ENCODE measurements at places on chromosomes 3 and 15.

DNA sequence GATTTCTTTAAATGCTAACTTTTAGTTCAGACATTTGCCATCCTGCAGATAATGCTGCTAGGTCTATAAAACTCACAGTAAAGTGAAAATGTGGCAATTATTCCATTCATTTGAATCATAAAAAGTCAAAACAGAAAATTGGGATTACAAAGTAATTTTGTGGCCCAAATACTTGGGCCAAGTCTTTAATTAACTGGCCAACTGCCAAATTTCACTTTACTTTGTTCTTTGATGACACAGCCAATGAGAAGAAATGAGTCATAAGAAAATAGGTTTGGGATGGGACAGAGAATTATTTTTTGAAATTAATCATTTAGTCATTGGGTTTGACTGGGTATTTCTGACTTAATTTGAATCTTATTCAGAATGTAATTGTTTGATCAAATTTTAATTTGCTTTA, 89.8 kb upstream of the SLC2A2 start:
- DNase-seq = no peak

DNA sequence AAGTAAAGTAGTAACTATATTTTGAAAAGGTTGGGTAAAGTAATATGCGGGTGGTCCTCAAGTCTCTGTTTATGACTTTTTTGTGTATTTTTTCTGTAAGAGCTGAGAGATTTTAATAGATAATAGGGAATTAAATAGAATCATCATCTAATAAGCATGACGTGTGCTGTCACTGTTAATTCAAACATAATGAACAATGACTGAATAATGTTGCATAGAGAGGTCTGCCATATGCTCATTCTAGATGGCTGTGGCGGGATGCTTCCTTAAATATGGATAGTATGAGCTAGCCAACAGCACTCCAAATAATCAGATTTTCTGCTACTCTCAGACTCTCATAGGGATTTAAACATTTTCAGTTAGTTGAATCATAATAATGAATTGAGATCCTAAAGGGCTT, 302.8 kb upstream of the RBMS3 start:
- DNase-seq = no peak

- DNase-seq = no peak
Observed at GRCh38 chr15:99435877-99436541, 129.8 kb upstream of the MEF2A start.

DNA sequence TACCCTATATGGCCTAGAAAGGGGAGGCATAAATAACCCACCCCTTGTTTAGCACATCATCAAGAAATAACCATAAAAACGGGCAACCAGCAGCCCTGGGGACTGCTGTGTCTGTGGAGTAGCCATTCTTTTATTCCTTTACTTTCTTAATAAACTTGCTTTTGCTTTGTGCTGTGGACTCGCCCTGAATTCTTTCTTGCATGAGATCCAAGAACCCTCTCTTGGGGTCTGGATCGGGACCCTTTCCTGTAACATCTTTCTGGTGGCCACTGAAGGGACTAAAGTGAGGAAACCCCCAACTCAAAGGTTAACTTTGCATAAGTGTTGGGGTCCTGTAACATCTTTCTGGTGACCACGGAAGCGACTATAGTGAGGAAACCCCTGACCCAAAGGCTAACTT, 15.7 kb upstream of the HHATL start:
- DNase-seq = no peak

- DNase-seq = no peak
Observed at GRCh38 chr15:57865294-57865693, 158.8 kb downstream of the POLR2M start.

DNA sequence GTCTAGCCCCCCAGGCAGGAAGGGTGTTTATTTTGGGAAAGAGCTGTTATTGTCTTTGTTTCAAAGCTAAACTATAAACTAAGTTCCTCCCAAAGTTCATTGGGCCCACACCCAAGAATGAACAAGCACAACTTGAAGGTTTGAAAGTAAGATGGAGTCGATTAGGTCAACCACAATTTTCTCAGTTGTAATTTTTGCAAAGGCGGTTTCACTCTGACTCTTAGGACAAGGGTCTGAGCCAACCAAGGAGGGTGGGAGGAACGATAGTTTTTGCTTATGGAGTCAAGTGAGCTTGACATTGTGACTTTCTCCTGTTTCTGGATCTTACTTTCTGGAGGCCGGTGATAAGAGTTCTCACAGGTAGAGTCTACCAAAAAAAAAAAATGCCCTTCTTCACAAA, 5.8 kb upstream of the ZNF770 start:
- no peak for DNase-seq

DNA sequence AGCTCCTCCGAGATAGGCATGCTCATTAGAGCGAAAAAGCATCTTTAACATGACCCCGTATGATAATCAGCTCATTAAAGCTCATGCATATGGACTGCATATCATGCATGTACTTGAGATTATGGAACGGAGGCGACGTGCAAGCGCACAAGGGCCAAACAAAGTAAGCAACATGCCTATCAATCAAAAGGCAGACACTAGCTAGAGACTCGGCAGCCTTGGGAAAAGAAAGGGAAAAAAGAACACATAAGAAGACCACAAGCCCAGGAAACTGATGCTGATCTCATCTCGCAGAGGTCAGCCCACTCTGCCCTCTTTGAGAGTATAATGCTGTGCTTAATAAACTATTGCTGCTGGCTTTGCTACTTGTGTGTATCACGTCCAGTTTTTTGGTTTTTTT, 2.6 kb upstream of the ACOX2 start:
- no peak for DNase-seq

DNA sequence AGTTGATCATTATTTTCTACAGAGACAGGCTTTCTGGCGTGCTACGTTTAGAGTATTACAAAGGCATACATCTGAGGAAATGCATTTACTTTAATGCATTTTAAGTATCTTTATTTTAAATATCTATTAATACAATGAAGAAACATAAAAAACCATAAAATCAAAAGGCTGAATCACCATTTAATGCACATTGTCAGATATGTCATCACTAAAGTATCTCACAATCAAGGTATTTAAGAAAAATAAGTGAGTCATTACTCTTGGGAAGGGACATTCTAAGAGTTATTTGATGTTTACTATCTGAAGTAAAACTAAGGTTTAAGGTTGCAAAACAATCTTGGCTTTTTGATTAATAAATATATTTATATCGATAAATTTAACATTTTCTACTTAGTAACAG, 102.2 kb downstream of the CTNNB1 start:
- DNase-seq = no peak

- DNase-seq = no peak
Observed at GRCh38 chr3:157318639-157319288, 117.9 kb upstream of the PTX3 start.

GRCh38 chr3:52551118-52551517, 14.7 kb downstream of the UQCC5 start:
- DNase-seq = no peak

- DNase-seq = no peak
Observed at GRCh38 chr3:106673926-106674569, 703.2 kb upstream of the CCDC54 start.

- no peak for DNase-seq
Observed at GRCh38 chr3:181534781-181535221, 176.9 kb upstream of the SOX2 start.

GRCh38 chr3:37228749-37229148, 54.4 kb upstream of the LRRFIP2 start:
- DNase-seq = no peak

- DNase-seq = no peak
Observed at GRCh38 chr3:61110576-61110975, 140.7 kb downstream of the FHIT start.

DNA sequence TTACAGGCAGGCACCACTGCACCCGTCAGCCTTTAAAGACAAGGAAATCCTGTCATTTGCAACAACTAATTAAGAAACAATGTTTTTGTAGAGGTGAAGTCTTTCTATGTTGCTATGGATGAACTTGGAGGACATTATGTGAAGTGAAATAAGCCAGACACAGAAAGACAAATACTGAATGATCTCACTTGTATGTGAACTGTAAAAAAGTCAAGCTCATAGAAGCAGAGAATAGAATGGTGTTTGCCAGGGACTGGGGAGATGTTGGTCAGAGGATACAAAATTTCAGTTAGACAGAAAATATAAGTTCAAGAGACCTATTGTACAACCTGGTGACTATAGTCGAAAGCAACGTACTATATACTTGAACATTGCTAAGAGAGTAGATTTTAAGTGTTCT, 27.2 kb upstream of the ARPIN start:
- DNase-seq = no peak

DNA sequence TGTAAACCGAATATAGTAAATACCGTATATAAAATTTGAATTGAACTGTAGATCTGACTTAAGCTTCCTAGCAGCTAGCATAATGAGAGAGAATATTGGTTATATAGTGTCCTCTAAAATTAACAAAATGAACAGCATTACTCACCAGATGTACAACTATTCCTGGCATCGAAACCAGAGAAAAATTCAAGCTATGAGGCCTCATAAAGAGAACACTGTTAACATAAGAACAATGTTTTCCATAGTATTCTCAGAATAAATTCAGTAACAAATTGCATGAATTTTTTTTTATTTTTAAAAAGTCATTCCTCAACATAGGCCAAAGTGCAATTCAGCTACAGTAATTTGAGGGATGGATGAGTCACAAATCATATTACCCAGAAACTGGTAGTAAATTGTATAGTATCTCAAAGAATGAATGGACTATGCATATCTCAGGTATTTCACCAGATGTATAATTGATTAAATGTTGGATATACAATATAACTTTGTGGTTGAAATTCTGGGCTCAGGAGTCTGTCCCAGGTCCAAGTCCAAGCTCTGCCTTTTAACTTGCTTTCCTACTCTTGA, 5.0 kb downstream of the TMEM207 start:
- DNase-seq = no peak

DNA sequence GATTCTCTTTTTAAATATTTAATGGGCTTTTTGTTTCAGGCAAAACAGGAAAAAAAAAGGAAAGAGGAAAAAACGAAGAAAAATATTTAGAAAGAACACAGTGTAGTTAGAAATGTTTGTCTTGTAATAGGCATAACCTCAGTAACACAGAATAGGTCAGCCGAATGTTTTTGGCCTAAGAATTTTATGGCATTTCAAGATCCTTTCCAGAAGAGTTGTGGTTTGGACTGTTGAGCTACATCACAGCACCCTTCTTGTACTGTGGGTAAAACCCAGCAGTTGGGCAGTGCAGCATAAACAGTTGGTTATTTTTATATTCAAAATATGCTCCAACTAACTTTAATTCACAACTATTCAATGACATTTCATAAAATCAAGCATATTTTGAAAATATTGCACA, 474.4 kb upstream of the AGTR1 start:
- DNase-seq = no peak

- DNase-seq = no peak
Observed at GRCh38 chr15:80923668-80924067, 66.0 kb downstream of the MESD start.

- DNase-seq = no peak
Observed at GRCh38 chr15:36329592-36329991, 249.8 kb upstream of the CDIN1 start.

GRCh38 chr3:160355826-160356225, 43.2 kb downstream of the IFT80 start:
- DNase-seq = no peak

- peak; percentile 65 for DNase-seq
Observed at GRCh38 chr3:171460725-171461524, 720 bp upstream of the TNIK start.

GRCh38 chr3:123130079-123130750, 63.4 kb downstream of the PDIA5 start:
- DNase-seq = no peak

- DNase-seq = no peak
Observed at GRCh38 chr15:96326328-96327154, 4.0 kb upstream of the NR2F2 start.

- peak; percentile 22 for DNase-seq
Observed at GRCh38 chr3:53114011-53114400, 16.2 kb downstream of the RFT1 start.
